ENCODE measurements at places on chromosomes 2 and 18.

DNA sequence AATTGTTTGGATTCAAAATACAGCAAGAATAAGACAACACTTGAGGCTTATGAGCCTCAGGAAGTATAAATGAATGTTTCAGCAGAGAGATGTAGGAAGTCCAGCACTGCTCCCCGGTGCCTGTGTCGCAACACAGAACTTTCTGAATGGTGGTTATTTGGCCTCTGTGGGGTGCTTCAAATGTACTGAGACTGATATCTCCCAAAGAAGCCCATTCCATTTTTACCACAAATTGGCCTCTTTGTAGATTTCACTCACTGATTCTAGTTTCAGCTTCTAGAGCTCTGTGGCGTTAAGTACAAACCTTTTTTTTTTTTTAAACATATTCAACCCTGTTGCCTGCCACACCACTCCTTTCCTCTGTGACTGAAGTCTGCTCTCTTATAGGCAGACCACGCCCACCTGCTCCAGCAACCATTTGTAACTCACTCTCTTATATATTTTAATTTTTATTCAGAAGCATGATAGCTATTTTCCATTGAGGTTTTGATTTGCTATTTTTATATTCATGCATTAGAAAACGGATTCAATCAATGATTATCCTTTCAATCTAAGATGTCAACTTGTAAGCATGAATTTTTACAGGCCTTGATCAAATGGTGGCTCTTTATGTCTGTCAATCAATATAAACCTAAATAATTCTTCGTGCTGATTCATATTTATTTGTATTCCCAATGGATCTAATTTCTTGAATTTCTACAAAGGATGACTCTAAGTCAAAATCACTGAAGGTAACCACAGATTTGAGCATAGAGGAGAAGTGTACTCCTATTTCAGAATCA, 277.1 kb upstream of the CCDC68 start:
- DNase-seq = no peak

DNA sequence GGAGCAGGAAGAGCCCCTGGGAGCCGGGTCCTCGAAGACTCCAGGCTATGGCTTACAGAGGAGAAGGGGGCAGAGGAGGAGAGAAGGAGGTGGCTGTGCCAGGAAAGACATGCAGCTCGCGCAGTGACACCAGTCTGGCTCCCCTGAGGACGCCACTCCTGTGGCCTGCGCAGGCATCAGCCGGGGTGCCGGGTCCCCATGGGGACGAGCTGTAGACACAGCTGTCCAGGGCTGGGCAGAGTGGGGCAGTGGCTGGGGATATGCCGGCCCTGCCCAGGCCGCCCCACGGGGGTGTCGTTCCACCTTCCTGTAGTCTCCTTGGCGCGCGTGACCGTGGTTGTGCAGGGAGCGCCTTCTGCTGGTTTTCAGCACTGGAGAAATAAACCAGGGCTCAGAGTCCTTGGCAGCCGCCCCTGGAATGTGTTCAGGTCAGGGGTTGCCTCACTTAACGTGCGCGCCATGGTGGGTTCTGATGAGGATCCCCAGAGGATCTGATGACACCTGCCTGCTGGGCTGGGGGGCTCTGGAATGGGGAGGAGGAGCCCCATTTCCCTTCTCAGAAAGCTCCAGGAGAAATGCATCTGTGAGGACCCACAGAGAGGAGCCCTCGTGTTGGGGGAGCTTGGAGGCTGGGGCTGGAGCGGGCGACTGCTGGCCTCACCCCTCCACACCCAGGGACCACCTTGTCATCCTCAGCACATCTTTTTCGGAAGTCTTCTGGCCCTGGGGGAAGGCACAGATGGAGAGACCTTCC, 26.7 kb downstream of the RAMP1 start:
- DNase-seq = no peak

DNA sequence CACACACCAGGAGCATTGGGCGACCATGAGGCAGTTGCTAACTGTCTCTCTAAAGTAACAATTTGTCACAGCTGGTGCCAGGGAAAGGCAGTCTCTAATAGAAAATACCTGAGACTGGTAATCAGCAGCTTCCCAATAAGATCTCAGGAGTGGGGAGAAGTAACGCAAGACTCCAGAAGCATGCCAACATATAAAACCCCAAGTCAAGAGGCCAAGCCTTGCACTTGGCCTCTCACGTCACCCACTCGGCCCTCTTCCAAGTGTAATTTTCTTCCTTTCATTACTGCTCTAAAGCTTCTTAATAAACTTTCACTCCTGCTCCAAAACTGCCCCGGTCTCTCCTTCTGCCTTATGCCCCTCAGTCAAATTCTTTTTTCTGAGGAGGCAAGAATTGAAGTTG, 455.6 kb upstream of the ACVR2A start:
- DNase-seq = no peak

DNA sequence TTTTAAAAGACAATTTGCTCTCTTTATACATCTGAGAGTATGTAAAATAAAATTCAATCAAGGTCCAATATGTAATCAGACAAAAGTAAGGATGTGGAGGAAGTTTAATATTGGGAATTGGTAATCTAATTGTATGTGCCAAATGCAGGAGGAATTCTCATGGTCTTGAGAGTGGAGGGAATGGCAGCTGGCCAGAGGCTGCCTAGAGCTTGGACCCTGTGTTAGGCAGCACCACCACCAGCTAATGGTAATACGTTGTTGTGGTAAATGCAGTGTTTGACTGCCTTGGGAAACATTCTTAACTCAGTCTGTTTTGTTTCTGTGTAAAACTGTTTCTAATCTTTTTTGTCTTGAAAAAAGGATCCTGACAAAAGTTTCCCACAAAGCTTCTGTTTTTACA, 30.0 kb downstream of the GALNT1 start:
- DNase-seq = no peak

- DNase-seq = no peak
These were observed 339.3 kb upstream of the TMEFF2 start for GRCh38 chr2:192534072-192534471.

GRCh38 chr18:66495844-66496243, 108.0 kb downstream of the CDH19 start:
- peak; percentile 34 for DNase-seq

- DNase-seq = no peak
These were observed 759.6 kb upstream of the NRXN1 start for GRCh38 chr2:51791496-51791895.

- DNase-seq = peak; percentile 45
These were observed 190.4 kb downstream of the PMAIP1 start for GRCh38 chr18:60090170-60090569.

DNA sequence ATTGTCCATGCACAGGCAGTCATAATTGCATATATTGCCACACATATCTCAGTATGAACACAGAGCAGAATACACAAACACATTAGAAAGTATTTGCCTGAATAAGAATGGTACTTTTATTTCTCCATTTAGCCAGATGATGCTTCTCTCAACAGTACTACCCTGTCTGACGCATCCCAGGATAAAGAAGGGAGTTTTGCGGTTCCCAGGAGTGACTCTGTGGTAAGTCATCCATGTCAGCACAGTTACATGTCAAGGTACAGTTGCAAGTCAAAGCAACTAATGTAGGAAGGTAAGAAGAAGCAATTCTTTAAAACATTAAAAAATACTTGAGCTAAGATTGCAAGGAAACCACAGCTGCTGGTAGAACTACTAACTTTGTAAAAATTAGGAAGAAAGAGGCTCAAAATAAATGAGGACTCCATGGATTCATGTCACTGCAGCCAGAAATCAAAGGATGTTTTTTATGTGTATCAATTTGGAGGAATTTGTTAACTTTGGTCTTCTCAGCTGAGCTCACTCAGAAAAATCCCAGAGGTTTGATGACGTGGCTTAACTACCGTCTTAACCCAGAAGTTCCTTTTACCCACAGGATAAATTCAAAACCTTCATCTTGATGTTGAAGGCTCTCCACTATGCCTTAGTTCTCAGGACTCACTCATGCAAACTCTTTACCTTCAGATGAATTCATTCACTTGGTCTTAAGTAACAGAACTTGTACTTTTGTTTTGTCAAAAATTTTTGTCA, 130.3 kb downstream of the ARHGAP28 start:
- DNase-seq = no peak

- no peak for DNase-seq
These were observed 25.3 kb downstream of the GNAL start for GRCh38 chr18:11714244-11714918.

DNA sequence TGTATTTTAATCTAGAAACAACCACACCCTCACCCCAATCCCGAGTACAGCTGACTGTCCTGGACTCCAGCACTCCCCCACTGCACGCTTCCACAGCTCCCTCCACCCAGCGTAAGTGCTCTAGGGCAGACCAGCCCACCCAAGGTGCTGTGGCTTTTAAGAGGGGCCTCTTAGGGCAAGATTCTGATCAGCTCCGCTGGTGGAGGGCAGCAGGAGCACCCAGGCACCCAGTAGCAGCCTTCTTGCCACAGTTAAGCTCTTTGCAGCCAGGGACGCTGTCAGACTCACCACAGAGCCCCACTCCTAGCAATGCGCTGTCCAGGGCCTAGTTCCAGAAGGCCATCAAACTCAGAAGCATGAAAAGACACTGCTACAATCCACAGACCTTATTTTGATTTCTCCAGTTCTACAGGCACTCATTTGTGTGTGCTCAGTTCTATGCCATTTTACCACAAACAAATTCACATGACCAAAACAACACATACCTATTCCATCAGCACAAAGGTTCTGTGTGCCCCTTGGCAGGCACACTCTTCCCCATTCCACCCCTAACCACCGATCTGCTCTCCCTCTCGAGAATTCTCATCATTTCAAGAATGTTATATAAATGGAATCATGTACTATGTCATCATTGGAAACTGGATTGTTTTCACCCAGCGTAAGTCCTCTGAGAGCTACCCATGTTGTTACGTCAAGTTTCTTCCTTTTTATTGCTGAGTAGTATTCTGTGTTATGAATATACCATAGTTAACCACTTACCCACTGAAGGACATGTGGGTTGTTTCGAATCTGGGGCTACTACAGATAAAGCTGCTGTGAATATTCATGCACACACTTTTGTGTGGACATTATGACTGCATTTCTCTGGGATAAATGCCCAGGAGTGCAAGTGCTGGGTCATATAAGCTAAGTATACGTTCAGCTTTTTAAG, 40.4 kb downstream of the PTPN2 start:
- no peak for DNase-seq

DNA sequence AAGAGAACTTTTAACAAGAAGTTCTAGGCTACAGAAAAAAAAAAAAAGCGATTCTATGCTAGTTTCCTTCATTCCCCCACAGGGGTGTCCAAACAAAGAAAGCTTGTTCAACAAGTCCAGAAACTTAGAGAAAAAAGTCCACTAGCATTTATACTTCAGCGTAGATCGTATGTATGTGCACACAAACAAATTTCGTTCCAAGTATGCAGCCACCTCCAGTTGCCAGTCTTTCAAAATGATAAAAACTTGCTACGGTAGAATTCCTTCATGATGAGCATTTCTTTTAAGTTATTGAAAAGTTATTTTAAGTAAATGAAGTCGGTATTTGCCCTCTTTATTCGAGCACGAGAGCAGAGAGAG, 3.7 kb upstream of the OTX1 start:
- no peak for DNase-seq

- no peak for DNase-seq
These were observed 223.9 kb downstream of the CDCA7 start for GRCh38 chr2:173578404-173579107.

DNA sequence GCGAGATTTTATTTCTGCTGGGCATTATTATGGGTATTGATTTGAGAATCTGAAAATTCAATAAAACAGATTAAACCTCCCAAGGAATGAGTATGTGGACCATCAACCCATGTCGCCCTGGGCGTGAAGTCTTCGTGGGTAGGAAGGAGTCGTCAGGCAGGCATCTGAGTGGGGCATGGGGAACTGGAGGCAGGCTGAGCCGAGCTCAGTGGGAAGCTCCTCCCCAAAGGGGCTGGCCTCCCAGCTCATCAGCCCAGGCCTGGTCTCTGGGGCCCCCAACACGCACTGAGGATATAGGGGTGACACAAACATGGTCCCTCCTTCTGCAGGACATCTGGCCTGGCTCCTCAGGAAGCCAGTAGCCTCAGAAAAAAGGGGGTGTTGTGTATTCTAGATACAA, 265.2 kb downstream of the TFCP2L1 start:
- no peak for DNase-seq

DNA sequence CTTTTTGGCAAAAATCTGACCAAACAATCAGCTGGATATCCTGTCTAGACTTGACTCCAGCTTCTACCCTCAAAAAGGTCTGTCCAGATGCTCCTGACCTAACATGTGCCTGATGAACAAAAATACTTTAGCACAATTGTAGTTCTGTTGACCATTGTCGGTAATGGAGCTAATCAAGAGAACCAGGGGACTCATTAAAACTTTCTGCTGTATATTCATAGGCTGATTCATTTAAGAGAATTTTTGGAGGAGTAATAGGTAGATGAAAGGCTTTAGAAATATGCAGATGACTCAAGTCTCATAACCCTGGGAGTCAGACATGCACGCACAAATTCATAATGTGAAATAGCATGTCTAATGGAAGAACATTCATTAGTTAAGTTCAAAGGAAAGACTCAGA, 514.2 kb downstream of the TXNL1 start:
- no peak for DNase-seq

DNA sequence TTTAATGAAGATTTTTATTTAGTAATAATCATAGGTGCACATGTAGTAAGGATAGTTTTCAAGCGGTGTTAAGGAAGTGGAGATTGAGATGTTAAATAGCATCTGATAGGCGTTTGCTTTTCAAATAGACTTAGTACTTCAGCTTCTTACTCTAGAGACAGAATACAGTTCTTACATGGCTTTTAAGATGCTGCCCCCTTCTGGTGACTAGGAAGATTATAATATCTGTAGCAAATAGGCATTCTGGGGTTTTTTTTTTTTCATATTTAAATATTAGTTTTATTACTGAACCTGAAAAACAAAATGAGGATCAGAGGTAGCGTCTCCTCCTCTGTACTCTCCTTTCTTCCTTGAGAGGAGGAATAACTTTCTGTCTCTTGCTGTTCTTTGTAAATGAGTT, 100.2 kb downstream of the AGAP1 start:
- peak; percentile 71 for DNase-seq

GRCh38 chr18:70195014-70195614, 10.4 kb downstream of the RTTN start:
- DNase-seq = no peak
